ENCODE measurements at places on chromosomes 16 and 17.

DNA sequence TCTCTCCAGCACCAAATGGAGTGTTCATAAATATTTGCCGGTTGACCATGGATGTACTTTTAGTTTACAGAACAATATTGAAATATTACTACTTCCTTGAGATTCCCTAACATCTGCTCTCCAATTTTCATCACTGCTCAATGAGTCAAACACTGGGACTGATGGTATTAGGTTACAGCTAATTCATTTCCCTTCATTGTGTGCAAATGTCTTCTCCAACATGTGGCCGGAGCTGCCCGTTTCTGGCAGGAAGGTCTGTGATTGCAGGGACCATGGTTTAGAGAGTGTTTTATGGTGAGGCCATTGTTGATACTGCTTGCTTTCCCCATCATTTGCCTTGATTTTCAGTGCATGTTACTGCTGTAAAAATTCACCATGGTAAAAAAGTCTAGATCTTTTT, 209.3 kb downstream of the HS3ST3B1 start:
- DNase-seq, result no peak

GRCh38 chr16:88650749-88651275, at the start of gene CYBA:
Gene CYBA, minus strand, starts transcription at chr16:88651053. Its CDS starts 40 bp downstream, at chr16:88651013.
- no peak for DNase-seq

GRCh38 chr16:19785512-19786130, 67.5 kb downstream of the IQCK start:
- no peak for DNase-seq

DNA sequence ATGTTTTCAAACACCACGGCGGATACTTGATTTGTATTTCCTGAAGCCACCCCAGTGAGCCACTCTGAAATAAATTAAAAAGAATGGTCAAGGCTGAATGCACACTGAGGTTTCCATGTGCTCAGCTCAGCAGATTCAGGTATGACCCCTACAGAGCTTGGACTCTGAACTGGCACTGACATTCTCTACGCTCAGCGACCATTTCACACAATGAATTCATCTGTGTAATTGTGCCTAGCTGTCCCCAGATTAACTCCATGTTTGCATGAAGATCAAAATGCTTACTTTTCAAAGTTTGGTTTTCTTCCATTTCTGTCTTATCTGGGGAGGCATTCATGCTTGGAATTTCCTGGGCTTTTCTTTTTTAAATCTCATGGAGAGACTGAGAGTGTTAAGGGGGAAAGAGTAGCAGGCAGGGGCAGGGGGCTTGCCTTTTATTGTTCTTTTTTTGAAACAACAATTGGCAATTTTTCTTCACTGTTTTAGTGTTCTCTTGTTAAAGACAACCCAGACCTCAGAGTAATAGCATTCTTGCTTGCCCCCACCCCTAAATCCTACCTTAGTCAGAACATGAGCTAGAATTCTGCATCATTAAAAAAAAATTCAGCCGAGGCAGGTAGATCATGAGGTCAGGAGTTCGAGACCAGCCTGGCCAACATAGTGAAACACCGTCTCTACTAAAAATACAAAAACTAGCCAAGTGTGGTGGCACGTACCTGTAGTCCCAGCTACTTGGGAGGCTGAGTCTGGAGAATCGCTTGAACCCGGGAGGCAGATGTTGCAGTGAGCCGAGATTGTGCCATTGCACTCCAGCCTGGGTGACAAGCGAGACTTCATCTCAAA, 85.5 kb upstream of the HNF1B start:
- no peak for DNase-seq

GRCh38 chr16:29811896-29812665, at the start of gene PRRT2:
Gene PRRT2, plus strand, starts transcription at chr16:29812193. Its CDS starts 862 bp downstream, at chr16:29813055.
- DNase-seq, result no peak

DNA sequence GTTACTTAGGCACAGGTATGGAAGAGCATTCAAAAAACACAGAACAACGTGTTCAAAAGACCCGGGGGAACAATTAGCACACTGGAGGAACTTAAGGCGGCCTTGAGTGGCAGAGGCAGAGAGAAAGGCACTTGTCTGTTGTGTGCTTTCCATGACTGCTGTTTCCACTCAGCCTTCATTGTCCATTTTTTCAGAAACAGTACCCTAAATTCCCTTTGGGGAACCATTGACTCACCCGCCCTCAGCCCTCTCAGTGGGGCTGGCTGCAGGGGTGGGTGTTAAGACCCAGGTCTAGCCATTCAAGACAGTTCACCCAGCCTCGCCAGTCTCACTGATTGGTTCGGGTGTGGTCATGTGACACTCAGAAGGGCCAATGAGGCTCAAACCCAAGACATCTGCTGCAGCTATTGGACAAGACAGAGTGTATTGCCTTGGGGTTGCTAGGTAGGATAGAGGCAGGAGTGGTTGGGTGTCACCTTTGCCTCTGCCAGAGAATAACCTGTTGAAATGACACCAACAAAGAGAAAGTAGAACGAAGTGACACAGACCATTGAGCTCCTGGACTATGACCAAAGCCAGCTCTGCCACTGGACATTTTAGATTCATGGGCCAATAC, 19.6 kb upstream of the CEP20 start:
- no peak for DNase-seq
